ENCODE measurements at places on chromosomes 11 and 22.
A peak's percentile ranks its signal among the peaks of the same experiment; 100 is the strongest.

GRCh38 chr11:74443071-74443864 lies 24.1 kb downstream of the KCNE3 start:
- no peak for DNase-seq

DNA sequence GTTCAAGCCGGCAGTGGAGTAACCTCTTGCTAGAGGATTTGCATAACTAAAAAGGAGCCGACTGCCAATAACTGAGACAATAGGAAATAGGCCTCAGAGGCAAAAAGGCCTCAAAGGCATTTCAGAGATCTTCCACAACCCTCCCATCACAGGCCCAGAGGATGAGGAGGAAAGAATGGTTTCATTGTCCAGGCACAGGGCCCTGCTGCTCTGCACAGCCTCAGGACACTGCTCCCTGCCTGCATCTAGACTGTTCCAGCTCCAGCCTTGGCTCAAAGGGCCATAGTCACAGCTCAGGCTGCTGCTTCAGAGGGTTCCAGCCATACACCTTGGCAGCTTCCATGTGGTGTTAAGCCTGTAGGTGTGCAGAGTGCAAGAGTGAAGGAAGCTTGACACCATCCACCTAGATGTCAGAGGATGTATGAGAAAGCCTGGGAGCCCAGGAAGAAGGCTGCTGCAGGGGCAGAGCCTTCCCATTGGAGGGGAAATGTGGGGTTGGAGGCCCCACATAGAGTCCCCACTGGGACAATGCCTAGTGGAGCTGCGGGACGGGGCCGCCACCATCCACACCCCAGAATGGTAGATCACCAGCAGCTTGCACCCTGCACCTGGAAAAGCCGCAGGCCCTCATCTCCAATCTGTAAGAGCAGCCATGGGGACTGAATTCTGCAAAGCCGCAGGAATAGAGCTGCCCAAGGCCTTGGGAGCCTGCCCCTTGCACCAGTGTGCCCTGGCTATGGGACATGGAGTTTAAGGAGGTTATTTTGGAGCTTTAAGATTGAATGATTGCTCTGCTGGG lies 8.2 kb upstream of the LRP5 start:
- DNase-seq, result no peak

GRCh38 chr11:113497066-113497910 lies 22.1 kb upstream of the DRD2 start:
- DNase-seq, result no peak

- DNase-seq, result no peak
Measured at GRCh38 chr22:48175721-48176120, 1413.3 kb downstream of the TBC1D22A start.

DNA sequence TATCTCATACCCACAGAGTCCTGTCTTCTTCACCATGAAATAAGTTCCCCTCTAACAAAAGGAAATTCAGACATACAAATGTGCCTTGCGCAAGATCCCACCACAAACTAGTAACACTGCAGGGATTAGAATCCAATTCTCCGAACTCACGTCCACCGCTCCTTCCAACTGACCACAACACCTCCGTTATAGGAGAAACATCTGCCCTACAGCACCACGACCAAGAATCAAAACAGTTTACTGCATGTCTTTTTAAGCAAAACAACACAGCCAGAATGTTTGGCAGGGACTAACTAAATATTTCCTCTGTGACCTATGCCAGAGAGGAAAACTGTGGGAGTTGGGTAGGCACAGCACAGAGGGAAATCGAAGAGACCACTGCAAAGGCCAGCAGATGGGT lies 72.7 kb upstream of the AKIP1 start:
- DNase-seq, result no peak

GRCh38 chr11:79069504-79069903 lies 371.3 kb downstream of the TENM4 start:
- no peak for DNase-seq

DNA sequence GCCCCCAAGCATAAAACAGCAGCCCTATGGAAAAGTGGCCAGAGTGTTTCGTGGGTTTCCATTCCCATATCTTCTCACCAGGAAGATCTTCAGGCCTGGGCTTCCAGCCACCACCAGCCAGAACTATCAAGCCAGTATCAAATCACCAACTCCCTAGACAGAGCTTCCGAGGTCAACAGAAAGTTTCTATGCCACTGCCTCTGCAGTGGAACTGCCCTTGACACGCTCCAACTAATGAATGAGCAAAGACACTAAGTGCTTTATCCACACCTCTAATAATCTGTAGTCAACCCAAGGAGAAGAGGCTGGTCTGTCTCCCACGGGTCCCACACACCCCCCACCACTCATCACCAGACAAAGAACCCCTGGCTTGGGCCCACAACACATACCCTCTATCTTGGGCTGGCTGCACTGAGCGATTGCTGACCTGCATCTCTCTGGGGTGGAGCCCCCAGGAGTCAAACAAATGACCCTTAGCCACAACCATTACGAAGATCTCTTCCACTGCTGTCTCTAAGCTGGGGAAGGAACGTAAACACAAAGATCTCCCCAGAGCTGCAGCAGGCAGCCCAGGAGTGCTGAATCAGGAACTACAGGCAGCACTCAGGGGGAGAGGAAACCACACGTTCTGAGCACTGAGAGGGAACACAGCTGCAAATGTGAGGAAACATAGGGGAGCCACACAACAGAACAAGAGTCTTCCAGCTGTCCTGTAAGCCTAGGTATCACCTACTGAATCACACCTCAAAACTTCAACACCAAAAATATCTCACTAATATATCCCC lies 9.7 kb downstream of the OR5AN1 start:
- DNase-seq, result peak; percentile 52

- DNase-seq, result no peak
Measured at GRCh38 chr22:40433416-40434090, 63.2 kb downstream of the SGSM3 start.

GRCh38 chr11:132895340-132895739 lies 637.0 kb downstream of the OPCML start:
- no peak for DNase-seq

DNA sequence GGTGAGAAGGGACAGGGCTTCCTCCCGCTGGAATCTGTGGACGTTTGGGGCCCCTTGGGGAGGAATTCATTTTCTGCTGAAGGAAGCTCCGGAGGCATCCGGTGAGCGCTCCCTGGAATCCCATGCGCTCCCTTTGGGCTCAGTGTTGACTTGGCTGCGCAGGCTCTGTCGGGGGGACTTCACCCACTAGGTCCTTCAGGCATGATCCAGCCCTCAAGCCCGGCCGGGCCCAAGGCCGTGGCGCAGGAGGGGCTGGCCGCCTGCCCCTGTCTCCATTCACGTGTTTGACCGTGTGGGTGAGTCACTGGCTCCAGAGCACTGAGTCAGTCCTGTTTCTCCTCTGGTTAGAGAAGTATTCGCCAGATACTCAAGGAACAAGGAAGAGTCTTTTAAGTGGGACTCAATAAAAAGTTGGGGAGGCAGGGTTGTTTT lies 1.4 kb downstream of the CTTN start:
- DNase-seq, result no peak

- DNase-seq, result no peak
Measured at GRCh38 chr11:115226556-115226955, 277.7 kb downstream of the CADM1 start.

DNA sequence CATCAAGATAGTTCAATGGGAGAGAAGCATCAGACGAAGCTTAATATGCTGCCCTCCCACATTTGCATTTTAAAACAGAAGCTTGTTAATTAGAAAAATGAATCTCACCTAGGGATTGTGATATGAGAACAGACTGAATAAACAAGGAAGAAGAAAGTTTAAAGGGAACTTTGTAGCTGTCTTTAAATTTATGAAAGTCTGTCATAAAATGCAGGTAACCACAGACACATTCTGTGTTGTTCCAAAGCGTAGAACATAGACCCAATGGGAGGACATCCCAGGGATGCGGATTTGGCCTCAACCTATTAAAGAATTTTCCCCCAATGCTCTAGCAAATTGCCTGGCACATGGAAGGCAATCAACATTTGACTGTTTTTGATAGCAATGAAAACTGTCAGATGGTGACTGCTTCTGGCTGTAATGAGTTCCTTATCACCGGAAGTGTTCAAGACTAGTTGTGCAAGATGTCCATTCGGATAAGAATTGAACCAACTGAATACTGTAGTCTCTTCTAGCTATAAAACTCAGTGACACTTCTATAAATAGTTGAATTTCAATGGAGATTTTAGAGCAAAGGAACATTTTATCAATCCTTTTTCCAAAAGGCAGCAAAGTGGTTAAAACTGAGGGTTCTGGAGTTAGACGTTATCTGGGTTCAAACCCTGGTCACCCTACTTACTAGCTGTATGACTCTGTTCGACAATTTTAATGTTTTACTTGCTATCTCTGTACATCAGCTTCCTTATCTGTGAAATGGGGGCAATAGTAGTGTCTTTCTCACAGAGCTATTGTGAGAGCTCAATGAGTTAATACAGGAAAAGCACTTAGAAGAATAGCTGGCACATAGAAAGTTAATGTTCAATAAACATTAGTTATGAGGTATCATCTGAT lies 64.9 kb downstream of the LIF start:
- DNase-seq, result no peak

DNA sequence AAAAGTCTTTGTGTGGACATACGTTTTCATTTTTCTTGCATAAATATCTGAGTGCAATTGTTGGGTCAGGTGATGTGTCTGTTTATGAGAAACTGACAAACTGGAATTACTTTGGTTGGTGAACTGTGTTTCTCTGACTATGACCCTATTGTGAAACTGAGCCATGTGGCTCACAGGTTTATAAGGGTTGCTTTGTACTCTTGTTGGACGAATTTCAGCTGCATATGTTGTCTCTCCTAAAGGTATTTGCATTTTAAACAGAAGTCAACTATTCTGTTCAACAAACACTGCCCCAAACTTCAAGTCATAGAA lies 34.4 kb upstream of the RASD2 start:
- no peak for DNase-seq

DNA sequence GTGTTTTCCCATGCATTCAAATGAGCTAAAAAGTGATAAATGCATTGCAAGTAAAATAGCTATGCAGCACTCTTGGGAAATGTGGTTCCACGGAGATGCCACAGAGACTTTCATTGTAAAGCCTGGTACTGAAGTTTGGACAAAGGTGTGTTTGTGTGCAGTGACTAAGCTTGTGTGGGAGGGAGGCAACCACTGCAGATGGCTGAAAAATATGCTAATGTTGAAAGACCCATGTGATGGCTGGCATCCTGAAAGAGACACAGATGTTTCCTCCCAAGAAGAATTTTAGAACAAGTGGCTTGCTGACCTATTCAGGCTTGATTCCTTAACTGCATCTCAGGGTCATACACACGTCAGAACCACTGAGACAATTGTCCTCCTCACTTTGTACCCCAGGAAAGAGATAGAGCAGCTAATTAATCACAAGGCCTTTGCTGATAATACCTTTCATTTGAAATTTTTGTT lies 73.8 kb downstream of the FAM76B start:
- DNase-seq, result peak; percentile 59

- no peak for DNase-seq
Measured at GRCh38 chr11:67465189-67465510, 3.9 kb downstream of the TMEM134 start.

DNA sequence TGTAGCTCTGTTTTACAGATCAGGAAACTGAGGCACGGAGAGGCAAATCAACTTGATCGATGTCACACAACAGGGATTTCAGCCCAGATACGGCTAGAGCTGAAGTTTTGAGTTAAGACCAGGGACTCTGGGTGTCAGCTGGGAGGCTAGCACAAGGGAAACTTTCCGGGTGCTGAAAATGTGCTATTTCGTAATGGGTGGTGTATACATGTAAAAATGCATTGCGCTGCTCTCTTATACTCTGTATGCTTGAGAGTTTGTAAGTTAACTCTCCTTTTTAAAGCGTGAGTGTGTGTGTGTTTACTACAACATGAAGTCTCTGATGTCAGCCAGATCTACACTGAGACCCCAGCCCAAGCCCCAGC lies 227.6 kb downstream of the MN1 start:
- no peak for DNase-seq

DNA sequence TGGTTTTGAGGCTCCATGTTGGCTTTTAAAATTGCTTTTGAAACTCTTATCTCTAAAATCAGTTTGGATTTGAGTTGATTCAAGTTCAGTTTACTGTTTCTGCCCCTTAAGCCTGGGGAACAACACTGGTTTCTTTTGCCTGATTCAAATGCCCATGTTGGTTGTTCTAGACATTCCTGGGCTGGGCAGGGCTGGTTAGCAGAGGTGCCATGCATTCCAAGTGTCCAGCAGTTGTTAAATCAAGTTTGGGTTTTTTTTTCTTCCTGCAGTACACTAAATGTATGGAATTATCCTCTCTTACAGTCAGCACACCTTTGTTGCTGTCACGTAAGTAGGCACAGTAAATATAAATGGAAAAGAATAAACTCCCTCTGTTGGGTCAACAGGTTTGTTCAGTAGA lies 67.2 kb upstream of the MTMR2 start:
- DNase-seq, result no peak

- no peak for DNase-seq
Measured at GRCh38 chr11:132006884-132007580, 636.6 kb downstream of the NTM start.

- DNase-seq, result no peak
Measured at GRCh38 chr11:11215944-11216343, 137.1 kb downstream of the CSNK2A3 start.

DNA sequence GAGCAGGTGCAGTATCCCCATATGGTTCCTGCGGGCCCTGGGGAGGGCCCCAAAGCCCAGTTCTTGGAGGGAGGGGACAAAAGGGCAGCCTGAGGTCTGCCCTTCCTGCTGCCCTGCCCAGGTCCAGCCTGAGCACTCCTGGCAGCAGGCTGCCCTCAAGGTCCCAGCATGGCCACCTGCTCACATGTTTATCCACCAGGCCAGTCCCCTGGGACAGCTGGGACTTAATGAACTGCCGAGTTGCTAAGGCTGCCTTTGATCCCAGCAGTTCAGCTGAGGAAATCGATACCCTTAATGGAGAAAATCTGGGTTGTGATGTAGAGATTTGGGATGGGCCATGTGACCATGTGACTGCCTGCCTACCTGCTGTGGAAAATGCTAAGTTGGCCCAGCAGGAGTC lies 146.2 kb downstream of the TRIM29 start:
- DNase-seq, result no peak

GRCh38 chr11:24779791-24780190 lies 282.9 kb downstream of the LUZP2 start:
- DNase-seq, result no peak

DNA sequence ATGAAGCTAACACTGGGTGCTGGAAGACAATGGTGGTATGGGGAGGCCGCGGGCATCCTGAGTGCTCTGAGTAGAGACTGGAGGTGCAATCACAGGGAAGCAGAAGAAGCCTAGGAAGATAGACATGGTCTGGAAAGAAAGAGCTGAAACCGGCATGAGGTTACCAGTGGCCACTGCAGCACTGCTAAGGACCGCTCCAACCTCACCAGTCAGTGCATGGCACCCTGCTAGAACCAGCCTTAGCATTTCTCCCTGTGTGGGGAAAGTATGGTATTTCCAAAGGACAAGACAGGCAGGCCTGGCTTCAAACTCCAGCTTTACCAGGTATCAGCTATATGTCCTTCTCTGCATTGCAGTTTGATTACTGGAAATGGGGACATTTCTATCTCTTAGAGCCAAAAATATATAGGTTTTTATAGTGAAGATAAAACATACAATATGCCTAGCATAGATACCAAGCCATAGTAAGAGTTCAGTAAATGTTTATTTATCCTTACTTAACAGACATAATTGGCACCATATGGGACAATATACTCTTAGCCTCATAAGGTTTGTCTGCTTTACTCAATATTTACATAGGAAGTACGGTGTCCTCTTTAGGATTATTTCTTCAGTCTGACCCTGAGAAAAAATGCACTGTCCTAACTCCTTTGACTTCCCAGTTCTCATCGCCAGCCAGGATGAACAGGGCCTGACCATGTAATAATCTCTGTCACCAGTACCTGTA lies 231.1 kb downstream of the TENM4 start:
- no peak for DNase-seq

Data from Jurkat, Clone E6-1 (cell line).